ENCODE measurements at places on chromosomes 7 and 10. TPM values are rescaled to one million over a fixed set of nuclear protein-coding genes. Genes with fewer than 3 reads are reported as not detected.

DNA sequence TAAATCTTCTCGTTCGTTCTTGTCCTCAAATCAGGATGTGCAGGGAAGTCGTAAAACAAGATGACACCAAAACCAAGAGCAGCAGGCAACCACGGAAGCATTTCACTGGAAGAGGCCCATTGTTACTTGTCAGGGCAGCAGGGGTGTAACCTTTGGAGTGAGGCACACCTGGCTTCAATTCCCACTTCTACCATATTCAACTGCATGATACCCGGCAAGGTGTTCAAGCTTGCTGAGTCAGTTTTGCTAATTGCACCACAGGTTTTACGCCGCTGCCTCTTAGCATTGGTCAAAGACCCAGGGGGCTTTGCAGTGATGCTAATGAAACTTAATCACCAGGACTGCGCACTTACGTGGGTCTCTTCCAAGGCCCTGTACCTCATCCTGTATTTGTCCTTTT lies 50.0 kb upstream of the PTER start:
- H3K27ac ChIP-seq: no peak overlapping the region
- no peaks in the 10 kb centered on the region for H3K4me1 ChIP-seq
- H3K27me3 ChIP-seq: no peaks in the 10 kb centered on the region
- no peak for DNase-seq
- no peak overlapping the region for H3K4me3 ChIP-seq

- H3K27me3 ChIP-seq: no peaks in the 10 kb centered on the region
- no peak overlapping the region for H3K4me3 ChIP-seq
- no peaks in the 10 kb centered on the region for H3K4me1 ChIP-seq
- no peak overlapping the region for H3K27ac ChIP-seq
Measured at GRCh38 chr7:32264702-32265284, 194.6 kb upstream of the PDE1C start.

- DNase-seq: no peak
- no peaks in the 10 kb centered on the region for H3K4me1 ChIP-seq
- no peaks in the 10 kb centered on the region for H3K36me3 ChIP-seq
- H3K27me3 ChIP-seq: no peaks in the 10 kb centered on the region
- no peak overlapping the region for H3K27ac ChIP-seq
Measured at GRCh38 chr10:53402594-53402993, 630.0 kb upstream of the MBL2 start.

GRCh38 chr10:83254698-83255097 lies 884.6 kb upstream of the GHITM start:
- no peaks in the 10 kb centered on the region for H3K4me1 ChIP-seq
- no peaks in the 10 kb centered on the region for H3K27me3 ChIP-seq
- no peak for DNase-seq

DNA sequence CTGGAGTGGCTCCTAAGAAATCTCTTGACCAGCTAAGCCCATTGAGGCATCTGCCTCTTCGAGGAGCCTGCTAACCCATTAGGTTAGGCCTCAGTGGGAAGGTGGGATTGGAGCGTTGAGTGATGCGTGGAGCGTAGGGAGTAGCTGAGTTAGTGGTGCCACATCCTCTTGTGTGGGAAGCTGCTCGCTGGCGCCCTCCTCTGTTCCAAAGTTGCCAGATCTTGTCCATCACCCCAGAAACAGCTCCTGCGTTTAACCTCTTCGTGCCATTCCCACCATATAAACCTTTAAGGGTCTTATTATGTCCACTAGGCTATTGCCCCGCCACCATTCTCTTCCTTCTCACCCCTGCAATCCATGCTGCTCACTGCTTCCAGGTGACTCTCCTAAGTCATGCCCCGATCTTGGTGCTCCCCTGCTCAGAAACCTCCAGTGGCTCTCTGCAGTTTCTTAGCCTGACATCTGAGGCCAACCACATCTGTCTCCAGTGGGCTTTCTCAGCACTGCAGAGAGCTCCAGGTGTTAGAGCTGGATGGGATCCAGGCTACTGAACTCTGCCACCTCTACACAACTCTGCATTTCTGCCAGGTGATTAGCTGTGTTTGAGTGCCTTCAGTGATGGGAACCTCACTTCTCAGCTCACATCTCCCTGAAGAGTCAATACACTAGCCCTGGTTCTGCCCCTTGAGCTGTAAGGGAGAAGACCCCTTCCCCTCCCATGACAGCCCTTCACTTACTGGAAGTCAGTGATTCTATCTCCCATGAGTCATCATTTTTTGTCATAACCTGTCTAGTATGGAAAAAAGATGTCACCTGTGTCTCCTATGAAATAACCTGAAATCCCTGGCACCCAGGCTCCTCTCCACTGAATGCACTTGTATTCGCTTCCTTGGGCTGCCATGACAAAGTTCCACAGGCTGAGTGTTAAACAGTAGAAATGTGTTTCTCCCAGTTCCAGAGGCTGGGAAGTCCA lies 65.0 kb upstream of the FGFR2 start:
- DNase-seq: no peak
- no peak overlapping the region for H3K27ac ChIP-seq
- H3K4me3 ChIP-seq: no peak overlapping the region
- no peaks in the 10 kb centered on the region for H3K27me3 ChIP-seq
- no peaks in the 10 kb centered on the region for H3K36me3 ChIP-seq

Gene SPOCK2
- 2.3 TPM for polyA plus RNA-seq

DNA sequence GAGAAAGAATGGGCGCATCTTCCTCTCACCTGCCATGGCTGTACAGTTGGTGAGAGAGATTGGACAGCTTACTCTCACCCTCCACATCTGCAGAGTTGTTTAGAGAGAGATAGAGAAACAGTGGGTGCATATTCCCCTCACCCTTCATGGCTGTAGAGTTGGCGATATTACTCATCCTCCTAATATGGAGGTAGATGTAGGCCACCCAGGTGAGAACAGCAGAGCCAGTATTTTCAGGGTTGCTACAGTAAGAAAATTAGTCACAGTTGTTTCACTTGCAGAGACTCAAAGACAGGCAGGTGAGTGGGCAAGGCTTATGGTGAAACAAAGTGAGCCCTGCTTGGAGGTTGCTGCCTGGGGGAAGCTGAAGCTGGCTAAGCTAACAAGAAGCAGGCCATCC lies 65.0 kb upstream of the PFKP start:
- H3K27me3 ChIP-seq: peaks cover 7% of the 10 kb centered on the region
- no peak for DNase-seq
- no peak overlapping the region for H3K4me3 ChIP-seq

Gene ZNF33A
- 6.4 TPM for polyA plus RNA-seq

GRCh38 chr7:41472427-41473125 lies 230.3 kb downstream of the INHBA start:
- no peak overlapping the region for H3K4me3 ChIP-seq
- no peak overlapping the region for H3K27ac ChIP-seq
- H3K36me3 ChIP-seq: no peaks in the 10 kb centered on the region
- DNase-seq: no peak
- no peaks in the 10 kb centered on the region for H3K4me1 ChIP-seq

- no peaks in the 10 kb centered on the region for H3K4me1 ChIP-seq
- no peak overlapping the region for H3K27ac ChIP-seq
- peaks cover 7% of the 10 kb centered on the region for H3K27me3 ChIP-seq
- DNase-seq: no peak
Measured at GRCh38 chr10:115065801-115066200, 27.4 kb upstream of the ATRNL1 start.

DNA sequence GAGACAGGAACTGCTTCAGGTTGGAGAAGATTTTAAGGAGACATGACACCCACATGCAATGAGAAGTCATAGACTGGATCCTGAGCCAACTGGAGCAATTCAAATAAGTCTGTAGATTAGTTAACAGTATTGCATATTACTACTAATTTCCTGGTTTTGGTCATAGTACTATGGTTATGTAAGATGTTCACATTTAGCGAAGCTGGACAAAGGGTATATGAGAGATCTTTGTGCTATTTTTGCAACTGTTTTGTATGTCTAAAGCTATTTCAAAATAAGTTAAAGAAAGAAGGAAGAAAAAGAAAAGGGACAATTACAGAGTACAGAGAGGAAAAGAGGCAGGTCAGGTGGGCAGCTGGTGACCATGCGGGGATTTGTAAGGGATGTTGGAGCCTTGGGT lies 116.5 kb upstream of the SVIL start:
- H3K4me1 ChIP-seq: peaks cover 4% of the 10 kb centered on the region
- H3K4me3 ChIP-seq: no peak overlapping the region
- no peak for DNase-seq
- no peak overlapping the region for H3K27ac ChIP-seq
- H3K27me3 ChIP-seq: no peaks in the 10 kb centered on the region

GRCh38 chr10:103241262-103242011 lies 4.2 kb upstream of the RPEL1 start:
- H3K36me3 ChIP-seq: no peaks in the 10 kb centered on the region
- H3K27me3 ChIP-seq: no peaks in the 10 kb centered on the region
- peak; percentile 24 for DNase-seq
- peak overlapping the region; percentile 83 for H3K27ac ChIP-seq
- H3K4me3 ChIP-seq: peak overlapping the region; percentile 25

Gene TMEM236
- 0.42 TPM for polyA plus RNA-seq

Gene RNF32
- polyA plus RNA-seq: not detected

Gene SLC39A12
- 0.01 TPM for polyA plus RNA-seq

Gene BTBD16
- not detected for polyA plus RNA-seq

Gene FGFR2
- polyA plus RNA-seq: 0.08 TPM

Gene CCDC172
- polyA plus RNA-seq: not detected

Gene TEX47
- not detected for polyA plus RNA-seq

DNA sequence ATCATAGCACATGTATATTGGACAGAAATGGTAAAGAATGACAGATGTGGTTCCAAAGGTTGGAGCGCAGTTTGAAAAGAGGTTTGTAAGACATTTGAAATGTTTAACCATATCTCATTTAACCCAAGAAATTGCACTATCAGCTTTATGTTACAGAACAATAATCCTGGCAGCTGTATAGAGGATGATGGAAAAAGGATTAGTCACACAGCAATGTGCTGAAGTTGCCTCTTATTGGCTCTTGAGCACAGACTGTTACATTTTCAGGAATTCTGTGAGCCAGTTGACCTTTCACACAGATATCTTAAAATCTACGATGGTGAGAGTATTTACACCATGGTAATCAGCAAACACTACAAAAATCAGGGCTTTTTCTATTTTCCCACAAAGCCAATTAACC lies 3.9 kb downstream of the COG5 start:
- DNase-seq: no peak
- H3K27ac ChIP-seq: no peak overlapping the region
- no peaks in the 10 kb centered on the region for H3K27me3 ChIP-seq
- H3K4me3 ChIP-seq: no peak overlapping the region
- H3K4me1 ChIP-seq: peaks cover 27% of the 10 kb centered on the region

Gene FGL2
- 2.1 TPM for polyA plus RNA-seq

DNA sequence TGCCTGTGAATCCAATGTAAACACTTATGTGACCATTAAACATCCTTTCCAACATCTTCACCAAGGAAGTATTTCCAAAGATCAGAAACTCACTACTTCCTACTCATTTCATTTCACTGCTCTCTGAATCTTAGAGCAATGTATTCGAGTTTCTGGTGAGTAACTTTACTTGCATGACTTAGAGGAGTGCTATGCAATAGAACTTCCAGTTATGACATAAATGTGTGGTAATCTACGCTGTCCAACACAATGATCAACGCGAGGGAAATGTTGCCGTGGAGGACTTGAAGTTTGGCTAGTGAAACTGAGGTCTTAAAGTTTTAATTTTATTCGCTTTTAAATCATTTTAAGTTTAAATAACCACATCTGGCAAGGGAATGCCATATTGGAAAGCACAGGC lies 1326.3 kb downstream of the XPNPEP1 start:
- DNase-seq: no peak
- no peaks in the 10 kb centered on the region for H3K27me3 ChIP-seq
- no peaks in the 10 kb centered on the region for H3K4me1 ChIP-seq
- H3K27ac ChIP-seq: no peak overlapping the region

DNA sequence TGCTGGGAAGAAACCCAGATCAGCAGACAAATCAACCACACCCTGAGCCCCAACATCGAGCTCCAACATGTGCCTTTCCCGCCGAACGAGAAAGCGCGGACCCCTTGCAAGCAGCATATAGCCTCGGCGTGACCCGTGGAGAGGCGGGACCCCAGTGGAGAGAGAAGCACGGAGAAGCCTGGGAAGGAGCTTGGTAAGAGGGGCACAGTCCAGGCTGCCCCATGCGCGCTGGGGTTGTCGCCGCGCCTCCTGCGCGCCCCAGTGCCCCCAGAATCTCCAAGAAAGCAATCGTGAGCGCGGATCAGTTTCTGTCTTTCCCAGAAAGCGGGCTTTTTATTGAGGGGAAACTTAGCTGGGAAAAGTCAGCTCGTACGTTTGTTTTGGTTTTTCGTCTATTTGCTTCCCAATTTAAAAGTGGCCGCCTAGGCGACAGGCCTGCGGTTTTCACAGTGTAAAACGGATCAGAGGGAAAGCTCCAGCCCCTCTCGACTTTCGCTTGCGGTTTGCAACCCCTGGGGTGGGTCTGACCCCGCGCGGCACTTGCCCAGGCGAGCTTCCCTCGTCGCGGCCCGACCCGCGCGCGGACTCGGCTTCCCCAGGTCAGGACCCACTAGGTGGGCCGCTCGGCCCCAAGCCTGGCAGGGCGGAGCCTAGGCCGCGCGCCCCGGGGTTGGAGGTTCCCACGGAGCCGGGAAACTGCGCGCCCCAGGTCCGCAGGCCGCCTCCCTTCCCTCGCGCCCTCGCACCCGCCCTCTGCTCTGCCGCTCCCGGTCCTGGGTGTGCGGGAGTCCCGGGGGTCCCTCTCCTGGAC lies 31.1 kb downstream of the SKIDA1 start:
- no peaks in the 10 kb centered on the region for H3K4me1 ChIP-seq
- H3K27me3 ChIP-seq: peaks cover 4% of the 10 kb centered on the region
- peak overlapping the region; percentile 18 for H3K27ac ChIP-seq
- peak; percentile 55 for DNase-seq
- H3K4me3 ChIP-seq: peak overlapping the region; percentile 83

Gene MYO3A
- not detected for polyA plus RNA-seq

GRCh38 chr10:49297818-49298670 lies 926 bp upstream of the C10orf71 start:
- peak overlapping the region; percentile 99 for H3K27ac ChIP-seq
- peak; percentile 68 for DNase-seq
- no peaks in the 10 kb centered on the region for H3K27me3 ChIP-seq
- H3K4me1 ChIP-seq: peaks cover 59% of the 10 kb centered on the region

Gene ITPRID1
- not detected for polyA plus RNA-seq

DNA sequence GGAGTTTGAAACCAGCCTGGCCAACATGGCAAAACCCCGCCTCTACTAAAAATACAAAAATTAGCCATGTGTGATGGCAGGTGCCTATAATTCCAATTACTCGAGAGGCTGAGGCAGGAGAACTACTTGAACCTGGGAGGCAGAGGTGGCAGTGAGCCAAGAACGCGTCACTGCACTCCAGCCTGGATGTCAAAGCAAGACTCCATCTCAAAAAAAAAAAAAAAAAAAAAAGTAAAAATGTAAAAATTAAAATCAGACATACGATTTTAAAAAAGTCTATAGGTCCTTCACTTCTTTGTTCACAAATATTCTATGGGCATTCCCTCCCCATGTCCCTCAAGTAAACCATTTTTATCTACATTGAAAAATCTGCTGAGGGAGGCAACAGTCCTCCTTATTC lies 34.9 kb upstream of the TLL2 start:
- H3K4me1 ChIP-seq: peaks cover 16% of the 10 kb centered on the region
- peak; percentile 65 for DNase-seq
- peaks cover 72% of the 10 kb centered on the region for H3K36me3 ChIP-seq
- H3K4me3 ChIP-seq: no peak overlapping the region

GRCh38 chr10:103549349-103549685 lies 55.8 kb downstream of the NEURL1 start:
- H3K4me3 ChIP-seq: no peak overlapping the region
- no peaks in the 10 kb centered on the region for H3K27me3 ChIP-seq
- no peaks in the 10 kb centered on the region for H3K36me3 ChIP-seq

Gene FIGNL1
- 2.7 TPM for polyA plus RNA-seq
